Thyroid gland (tissue), 4 donors: ENCODE measurements at places on chromosomes 11 and 22. TPM values are rescaled to one million over a fixed set of nuclear protein-coding genes. Genes with fewer than 3 reads are reported as not detected.
A peak's percentile ranks its signal among the peaks of the same experiment; 100 is the strongest.

GRCh38 chr11:2724653-2725367 is 25.0 kb upstream of the KCNQ1OT1 start:
- H3K4me3 ChIP-seq = no peak overlapping the region
- no peaks in the 10 kb centered on the region for H3K27me3 ChIP-seq
- H3K27ac ChIP-seq = no peak overlapping the region
- no peaks in the 10 kb centered on the region for H3K36me3 ChIP-seq
- H3K4me1 ChIP-seq = no peaks in the 10 kb centered on the region

GRCh38 chr11:61609000-61609979 is 28.4 kb upstream of the SYT7 start:
- H3K27ac ChIP-seq = no peak overlapping the region
- no peak overlapping the region for H3K4me3 ChIP-seq
- no peaks in the 10 kb centered on the region for H3K27me3 ChIP-seq
- H3K36me3 ChIP-seq = no peaks in the 10 kb centered on the region
- no peaks in the 10 kb centered on the region for H3K4me1 ChIP-seq
- DNase-seq = no peak

The PTPRCAP gene
- 7.2 TPM for total RNA-seq

GRCh38 chr22:40541300-40541699 is 95.2 kb downstream of the MRTFA start:
- peak overlapping the region; percentile 47 for H3K27ac ChIP-seq
- peaks cover 48% of the 10 kb centered on the region for H3K4me1 ChIP-seq
- no peak for DNase-seq
- H3K27me3 ChIP-seq = no peaks in the 10 kb centered on the region
- no peak overlapping the region for H3K4me3 ChIP-seq
- H3K36me3 ChIP-seq = no peaks in the 10 kb centered on the region
